AG10803 (cell line): ENCODE measurements at places on chromosomes 2 and 18.

DNA sequence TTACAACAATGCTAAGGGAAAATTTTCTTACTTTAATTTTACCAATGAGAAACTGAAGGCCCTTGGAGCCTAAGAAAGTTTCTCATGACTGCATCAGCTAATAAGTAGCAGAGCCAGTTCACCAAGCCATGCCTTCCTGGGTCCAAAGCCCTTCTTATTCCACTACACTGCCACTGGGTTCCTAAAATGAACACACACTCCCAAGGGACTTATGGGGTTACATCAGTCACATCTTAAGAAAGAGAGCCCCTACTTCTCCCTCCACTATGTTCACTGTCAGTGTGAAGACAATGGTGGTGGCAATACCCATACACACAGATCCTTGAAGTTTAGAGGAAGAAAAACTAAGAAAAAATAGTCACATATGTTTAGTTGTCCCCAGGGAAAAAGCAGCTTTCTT, 20.6 kb downstream of the MBD2 start:
- no peak for DNase-seq

DNA sequence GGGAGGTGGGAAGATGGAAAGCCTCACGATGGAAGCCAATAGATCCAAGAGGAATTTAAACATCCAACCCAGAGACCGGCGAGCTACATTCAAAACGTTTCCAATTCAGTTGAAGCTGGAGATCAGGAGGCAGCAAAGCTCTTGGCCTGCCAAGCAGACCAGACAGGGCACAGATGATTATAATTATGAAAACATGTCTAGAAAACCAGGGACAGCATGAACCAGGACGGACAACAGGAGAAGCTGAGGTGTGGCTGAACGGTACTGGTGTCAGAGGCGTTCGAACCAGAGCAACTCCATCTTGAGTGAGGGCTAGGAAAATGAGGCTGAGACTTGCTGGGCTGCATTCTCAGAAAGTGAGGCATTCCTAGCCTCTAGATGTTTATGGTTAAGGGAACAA, 102.2 kb upstream of the CCDC150 start:
- DNase-seq: peak; percentile 15

GRCh38 chr2:9919512-9919911, 32.0 kb upstream of the GRHL1 start:
- no peak for DNase-seq

GRCh38 chr18:75159238-75159518, 49.8 kb downstream of the PTGR3 start:
- no peak for DNase-seq

DNA sequence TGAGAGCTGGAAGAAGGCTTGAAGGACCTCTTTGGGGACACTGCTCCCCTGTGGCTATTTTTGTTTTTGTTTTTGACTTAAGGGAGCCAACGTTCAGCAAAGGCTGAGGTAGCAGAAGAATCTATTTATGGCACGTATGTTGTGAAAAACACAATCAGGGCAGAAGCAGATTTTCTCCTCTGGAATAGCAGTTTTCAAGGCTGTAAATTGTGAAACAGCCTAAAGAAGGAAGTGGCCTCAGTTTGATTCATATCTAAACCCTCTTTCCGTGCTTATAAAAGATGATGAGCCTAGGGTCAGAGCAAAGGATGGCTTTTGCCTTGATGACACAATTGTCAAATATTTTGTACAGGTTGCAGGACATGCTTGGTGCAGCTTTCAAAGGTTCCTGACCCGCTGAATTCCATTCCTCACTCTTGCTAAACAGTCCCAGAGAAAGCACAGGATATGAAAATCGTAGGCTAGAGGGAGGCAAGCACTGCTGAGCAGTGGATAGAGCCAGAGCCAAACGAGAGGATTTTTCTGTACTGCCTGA, 106.2 kb upstream of the DLX2 start:
- DNase-seq: peak; percentile 87

DNA sequence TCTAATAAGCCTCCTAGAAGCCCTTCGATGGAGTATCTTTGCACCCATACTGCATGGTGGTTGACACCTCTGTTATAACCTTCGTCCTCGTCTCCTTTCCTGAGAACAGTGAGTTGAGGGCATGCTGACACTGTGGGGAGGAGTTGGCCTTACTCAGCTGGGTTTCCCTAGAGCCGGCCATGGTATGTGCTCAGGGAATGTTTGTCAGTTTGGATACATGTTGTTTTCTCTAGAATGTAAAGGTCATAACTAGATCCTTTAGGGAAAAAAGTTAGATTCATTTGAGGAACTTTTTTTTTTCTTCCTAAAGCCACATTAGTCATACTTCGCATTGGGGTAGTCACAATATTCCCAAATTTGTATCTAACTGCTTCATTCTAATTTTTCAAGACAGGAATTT, 106.0 kb upstream of the FOSL2 start:
- peak; percentile 25 for DNase-seq

- no peak for DNase-seq
Observed at GRCh38 chr2:150931451-150931850, 330.2 kb downstream of the RBM43 start.

GRCh38 chr18:79588636-79589481, 90.7 kb upstream of the CTDP1 start:
- DNase-seq: peak; percentile 97

GRCh38 chr2:84421791-84422190, 37.3 kb downstream of the SUCLG1 start:
- DNase-seq: no peak

DNA sequence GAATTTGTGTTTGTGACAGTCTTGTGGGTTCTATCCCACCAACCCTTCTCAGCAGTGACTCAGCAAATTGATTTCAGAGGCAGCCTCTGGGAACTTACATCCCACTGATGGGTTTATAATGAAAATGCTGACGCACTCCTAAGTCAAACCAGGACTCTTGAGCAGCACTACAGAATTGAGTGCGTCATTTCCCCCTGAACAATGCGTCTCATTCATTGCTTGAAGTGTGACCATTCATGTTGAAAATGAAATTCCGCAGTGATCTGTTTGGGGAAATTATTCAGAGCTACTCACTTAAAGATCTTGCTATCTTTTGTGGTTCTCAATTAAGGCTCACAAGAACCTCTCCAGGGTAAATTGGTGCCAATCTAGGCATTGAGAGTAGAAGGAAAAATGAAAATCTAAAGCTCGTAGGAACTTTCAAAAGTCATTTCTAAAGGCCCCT, 417.7 kb upstream of the SLC14A2 start:
- DNase-seq: peak; percentile 50

GRCh38 chr2:227363756-227364155, 15.3 kb downstream of the TM4SF20 start:
- DNase-seq: no peak

DNA sequence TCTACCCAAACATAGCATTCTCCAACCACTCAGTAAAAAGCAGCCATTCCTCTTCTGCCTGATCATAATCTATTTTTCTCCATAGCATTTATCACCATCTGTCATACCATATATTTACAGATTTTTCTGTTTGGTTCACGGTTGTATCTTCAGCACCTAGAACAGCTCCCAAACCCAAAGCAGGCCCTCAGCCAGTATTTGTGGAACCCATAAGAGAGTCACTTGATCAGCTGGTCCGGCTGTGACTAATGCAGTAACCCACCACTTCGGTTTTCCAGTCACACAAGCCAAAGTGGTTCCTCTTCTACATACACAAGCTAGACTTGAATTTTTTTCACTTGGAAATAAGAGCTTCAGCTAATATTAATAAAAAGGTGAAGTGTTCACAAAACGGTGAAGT, 511.6 kb upstream of the CELF4 start:
- DNase-seq: no peak

DNA sequence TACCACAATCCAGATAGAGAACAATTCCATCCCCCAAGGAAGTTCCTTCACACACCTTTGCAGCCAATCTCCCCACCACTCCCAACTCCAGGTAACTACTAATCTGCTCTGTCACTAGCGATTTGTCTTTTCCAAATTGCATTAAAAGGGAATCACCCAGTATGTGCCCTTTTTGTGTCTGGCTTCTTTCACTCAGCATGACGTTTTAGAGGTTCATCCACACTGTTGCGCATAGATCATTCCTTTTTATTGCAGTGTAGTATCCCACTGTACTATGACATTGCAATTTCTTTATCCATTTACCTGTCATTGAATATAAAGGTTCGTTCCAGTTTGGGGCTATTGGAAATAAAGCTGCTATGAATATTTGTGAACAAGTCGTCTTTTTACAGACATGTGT, 31.6 kb downstream of the TNS1 start:
- no peak for DNase-seq

- DNase-seq: no peak
Observed at GRCh38 chr2:179554639-179555386, 290.2 kb upstream of the SESTD1 start.

- DNase-seq: no peak
Observed at GRCh38 chr18:76823161-76823538, 793 bp downstream of the ZNF236 start.

DNA sequence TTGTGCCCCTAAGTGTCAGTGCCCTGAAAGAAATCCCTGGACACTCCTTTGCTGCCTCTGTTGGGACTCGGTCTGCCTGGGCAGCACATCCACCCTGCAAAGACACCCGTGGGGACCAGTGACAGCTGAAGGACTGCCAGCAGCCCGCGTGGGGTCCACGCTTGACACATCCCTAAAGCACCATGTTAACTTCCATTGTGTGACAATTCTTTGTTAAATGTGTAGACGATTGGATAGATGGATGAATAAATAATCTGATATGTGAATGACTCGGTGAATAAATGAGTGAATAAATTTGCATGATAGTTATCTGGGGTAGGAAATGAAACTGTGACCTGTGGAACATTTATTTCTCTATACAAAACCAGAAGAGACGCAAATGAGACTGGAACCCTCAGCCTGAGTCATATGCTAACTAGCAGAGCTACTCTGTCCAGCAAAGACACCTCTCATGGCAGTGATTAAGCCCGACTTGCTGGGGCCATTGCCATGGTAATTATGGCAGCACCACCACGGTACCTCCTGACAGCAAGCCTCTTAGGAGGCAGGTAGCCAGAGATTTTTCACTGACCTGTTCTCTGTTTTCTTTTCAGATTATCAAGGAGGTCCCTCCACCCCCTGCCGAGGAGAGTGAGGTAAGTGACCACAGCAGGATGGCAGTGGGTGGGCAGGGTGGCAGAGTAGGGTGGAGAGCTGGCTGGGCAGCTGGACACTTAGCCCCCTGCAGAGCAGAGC, 156.8 kb downstream of the ANTXR1 start:
- DNase-seq: peak; percentile 42

- no peak for DNase-seq
Observed at GRCh38 chr2:213420828-213421385, 136.6 kb downstream of the SPAG16 start.

DNA sequence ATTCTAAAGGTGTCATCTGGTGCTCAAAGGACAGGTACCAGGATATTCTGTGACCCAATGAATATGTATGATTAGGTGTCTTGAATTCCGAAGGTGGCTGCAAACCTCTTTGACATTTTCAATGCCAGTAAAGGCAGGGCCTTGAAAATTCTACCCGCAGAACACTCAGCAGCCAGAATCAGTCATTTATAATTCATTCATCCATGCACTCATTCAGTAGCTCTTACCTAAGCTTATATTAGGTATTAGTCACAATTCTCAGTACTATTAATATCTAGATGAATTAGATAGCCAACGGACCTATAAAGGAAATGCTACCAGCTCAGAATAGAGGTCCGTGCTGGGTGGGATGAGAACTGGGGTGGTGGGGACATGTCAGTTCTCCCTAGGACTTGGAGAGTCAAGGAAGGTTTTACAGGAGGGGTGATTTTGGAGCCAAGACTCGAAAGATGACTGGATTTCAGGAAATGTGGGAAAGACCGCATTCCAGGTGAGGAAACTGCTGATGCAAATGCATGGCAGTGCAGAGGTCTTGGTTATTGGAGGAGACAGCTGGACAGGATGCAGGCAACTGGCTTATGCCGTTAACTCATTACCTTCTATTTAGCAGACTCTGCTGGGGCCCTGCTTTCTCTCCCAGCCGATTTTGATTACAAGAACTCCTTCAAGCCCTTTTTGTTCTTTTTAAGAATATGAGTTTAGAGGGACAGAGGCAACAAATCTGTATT, 7.2 kb downstream of the TRIB2 start:
- DNase-seq: no peak

DNA sequence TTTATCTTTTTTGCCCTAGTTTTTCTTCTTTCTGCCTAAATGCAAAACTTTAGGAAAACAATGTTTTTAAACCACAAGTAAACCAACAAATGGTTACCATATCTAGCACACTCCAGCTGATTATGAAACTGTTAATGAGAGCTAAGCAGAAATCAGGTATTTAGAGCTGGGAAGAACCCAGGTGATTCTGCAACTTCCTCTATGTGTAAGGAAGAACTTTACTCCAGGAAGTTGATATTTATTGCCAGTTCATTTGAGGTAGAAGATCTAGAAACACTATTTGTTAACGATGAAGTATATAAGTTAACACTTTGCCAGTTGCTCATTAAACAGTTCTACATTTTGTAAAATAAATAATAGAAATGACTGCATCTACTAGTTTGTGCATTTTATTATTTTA, 409.7 kb downstream of the XIRP2 start:
- no peak for DNase-seq

- no peak for DNase-seq
Observed at GRCh38 chr2:102208774-102209173, 22.0 kb downstream of the IL1RL2 start.

GRCh38 chr2:119440873-119441272, 9.2 kb downstream of the TMEM37 start:
- no peak for DNase-seq
